MG63 (cell line): ENCODE measurements at places on chromosomes 16 and 17.

GRCh38 chr16:88951989-88952388, 25.0 kb downstream of the CBFA2T3 start:
- peak; percentile 34 for DNase-seq

- DNase-seq, result no peak
Measured at GRCh38 chr17:57405491-57406072, 149.3 kb downstream of the MSI2 start.

DNA sequence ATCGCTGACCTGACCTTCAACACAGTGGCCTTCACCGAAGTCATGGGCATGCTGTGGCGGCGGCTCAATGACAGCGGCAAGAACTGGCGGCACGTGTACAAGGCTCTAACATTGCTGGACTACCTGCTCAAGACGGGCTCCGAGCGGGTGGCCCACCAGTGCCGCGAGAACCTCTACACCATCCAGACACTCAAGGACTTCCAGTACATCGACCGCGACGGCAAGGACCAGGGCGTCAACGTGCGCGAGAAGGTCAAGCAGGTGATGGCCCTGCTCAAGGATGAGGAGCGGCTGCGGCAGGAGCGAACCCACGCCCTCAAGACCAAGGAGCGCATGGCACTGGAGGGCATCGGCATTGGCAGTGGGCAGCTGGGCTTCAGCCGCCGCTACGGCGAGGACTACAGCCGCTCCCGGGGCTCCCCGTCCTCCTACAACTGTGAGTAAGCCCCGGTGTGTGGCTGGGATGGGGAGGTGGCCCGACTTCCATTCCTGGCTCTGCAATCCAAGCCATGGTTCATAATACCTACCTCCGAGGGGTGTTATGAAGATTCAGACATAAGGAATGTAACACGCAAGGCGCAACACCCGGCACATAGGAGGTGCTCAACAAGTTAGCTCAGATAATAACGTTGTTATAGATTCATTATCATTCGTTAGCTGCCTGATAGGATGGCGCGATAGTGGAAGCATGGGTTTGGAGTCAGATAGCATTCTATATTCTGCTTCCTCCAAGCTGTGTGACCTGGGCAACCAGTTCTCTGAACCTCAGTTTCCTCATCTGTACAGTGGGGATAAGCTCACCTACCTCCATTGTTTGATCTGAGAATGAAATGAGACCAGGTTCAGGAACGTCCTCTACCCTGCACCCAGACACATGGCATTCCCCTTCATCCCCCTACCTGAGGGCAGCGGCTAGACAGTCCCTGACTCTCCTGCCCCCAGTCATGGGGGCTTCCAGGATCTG, 4.4 kb downstream of the EPN3 start:
- DNase-seq, result no peak

DNA sequence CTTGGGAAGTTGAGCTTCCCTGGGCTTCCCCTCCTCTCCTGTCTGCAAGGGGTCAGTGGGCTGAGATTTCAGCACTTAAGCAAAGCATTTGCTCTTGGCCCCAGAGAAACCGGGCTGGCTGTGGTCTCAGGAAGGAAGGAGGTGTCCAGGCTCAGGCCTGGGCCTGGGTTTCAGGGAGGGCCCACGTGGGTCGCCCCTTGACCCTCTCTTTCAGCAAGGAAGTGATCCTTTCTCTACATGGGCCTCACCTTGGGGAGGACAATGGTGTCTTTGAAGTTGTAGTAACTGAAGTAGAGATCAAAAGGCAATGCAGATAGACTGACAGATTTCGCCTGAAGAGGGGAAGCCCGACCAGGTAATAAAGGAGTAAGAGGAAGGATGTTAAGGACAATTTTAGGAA, 2.7 kb downstream of the NOD2 start:
- no peak for DNase-seq

DNA sequence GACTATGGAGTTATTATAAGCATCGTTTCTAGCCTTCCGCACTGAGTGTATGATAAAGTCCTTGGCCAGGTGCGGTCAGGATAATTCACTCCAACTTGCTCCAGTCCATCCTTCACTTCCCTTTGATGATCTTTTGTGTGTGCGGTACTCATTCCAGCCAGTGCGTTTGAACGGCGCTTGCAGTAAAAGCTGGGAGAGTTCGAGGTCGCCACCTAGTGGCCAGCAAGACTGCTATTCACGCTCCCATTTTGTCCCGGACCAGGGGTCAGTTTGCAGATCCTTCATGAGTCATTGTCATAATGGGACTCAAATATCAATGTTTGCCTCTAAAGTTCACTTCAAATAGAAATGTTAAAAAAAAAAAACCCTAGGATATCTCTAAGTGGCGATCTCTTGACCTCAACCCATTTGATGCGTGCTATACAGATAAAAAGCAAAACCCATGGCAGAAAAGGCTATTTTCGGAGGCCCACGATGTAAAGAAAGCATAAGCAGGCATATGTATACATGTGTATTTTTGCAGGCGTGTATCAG, 417.1 kb downstream of the TMEM114 start:
- peak; percentile 77 for DNase-seq

GRCh38 chr17:39767147-39767546, 29.4 kb downstream of the GRB7 start:
- DNase-seq, result no peak

GRCh38 chr16:77780378-77780837, 8.0 kb upstream of the VAT1L start:
- peak; percentile 53 for DNase-seq

- no peak for DNase-seq
Measured at GRCh38 chr16:81277541-81278080, 37.2 kb upstream of the GAN start.
